ENCODE measurements at places on chromosomes 16 and 17. TPM values are rescaled to one million over a fixed set of nuclear protein-coding genes. Genes with fewer than 3 reads are reported as not detected.

DNA sequence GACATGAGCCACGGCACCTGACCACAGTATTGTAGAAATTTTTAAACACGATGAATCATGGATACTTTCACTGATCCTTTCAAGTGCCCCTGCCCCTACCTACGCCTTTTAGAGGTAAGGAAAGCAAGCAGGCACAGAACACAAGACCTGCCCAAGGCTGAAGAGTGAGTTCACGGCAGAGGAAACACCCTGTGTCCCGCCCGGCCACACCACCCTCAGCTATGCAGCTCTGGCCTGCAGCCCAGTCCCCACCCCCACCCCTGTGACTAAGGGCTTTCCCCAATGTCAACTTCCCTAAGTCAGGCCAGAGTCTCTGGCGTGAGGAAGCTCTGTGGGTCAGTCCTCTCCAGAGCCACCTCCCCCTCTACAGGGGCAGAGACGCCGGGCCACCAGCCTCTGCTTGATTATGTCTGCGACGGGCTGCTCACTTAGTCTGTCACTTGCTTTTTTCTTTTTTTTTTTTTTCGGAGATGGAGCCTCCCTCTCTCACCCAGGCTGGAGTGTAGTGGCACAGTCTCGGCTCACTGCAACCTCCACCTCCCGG lies 8.4 kb downstream of the SLC16A5 start:
- no peaks in the 10 kb centered on the region for H3K36me3 ChIP-seq
- H3K4me1 ChIP-seq: peaks cover 19% of the 10 kb centered on the region
- H3K27ac ChIP-seq: no peak overlapping the region
- no peak overlapping the region for H3K4me3 ChIP-seq

- DNase-seq: no peak
- H3K4me1 ChIP-seq: peaks cover 10% of the 10 kb centered on the region
- no peaks in the 10 kb centered on the region for H3K27me3 ChIP-seq
- H3K4me3 ChIP-seq: no peak overlapping the region
Measured at GRCh38 chr17:15290605-15291004, 25.5 kb upstream of the PMP22 start.

GRCh38 chr17:79023886-79024771 lies at the start of gene C1QTNF1:
TSS of gene C1QTNF1 (plus strand) at chr17:79024169. CDS start at chr17:79043969, 19,800 bp downstream.
- no peak within 1 kb of the TSS for H3K27ac ChIP-seq
- H3K4me1 ChIP-seq: peaks cover 21% of the 10 kb centered on the region
- no peaks in the 10 kb centered on the region for H3K36me3 ChIP-seq
- H3K4me3 ChIP-seq: peak within 1 kb of the TSS; percentile 91

GRCh38 chr16:84069540-84069939 lies 26.9 kb upstream of the SLC38A8 start:
- no peak for DNase-seq
- no peaks in the 10 kb centered on the region for H3K4me1 ChIP-seq

GRCh38 chr16:78816499-78817195 lies 717.2 kb downstream of the WWOX start:
- H3K27me3 ChIP-seq: no peaks in the 10 kb centered on the region
- no peak overlapping the region for H3K27ac ChIP-seq
- peaks cover 20% of the 10 kb centered on the region for H3K4me1 ChIP-seq
- H3K36me3 ChIP-seq: no peaks in the 10 kb centered on the region

DNA sequence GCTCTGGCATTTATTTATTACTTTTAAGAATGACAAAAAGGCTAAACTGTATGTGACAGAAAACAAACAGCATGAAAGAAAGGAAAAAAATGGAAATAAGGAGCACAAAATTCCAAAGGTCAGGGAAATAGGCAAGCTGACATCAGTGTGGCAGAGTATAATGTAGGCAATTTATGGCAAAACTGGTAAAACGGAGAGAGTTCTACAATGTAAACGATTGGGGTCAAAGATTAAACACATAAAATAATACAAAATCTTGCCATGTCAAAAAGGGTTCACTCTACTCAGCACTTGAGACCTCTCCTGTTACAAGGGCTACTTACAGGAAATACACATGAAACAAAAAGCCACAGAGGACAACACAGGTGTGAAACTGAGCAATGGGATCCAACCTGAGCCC lies 47.0 kb upstream of the CDRT4 start:
- H3K27me3 ChIP-seq: no peaks in the 10 kb centered on the region
- peaks cover 46% of the 10 kb centered on the region for H3K4me1 ChIP-seq
- H3K36me3 ChIP-seq: peaks cover 35% of the 10 kb centered on the region
- DNase-seq: no peak

DNA sequence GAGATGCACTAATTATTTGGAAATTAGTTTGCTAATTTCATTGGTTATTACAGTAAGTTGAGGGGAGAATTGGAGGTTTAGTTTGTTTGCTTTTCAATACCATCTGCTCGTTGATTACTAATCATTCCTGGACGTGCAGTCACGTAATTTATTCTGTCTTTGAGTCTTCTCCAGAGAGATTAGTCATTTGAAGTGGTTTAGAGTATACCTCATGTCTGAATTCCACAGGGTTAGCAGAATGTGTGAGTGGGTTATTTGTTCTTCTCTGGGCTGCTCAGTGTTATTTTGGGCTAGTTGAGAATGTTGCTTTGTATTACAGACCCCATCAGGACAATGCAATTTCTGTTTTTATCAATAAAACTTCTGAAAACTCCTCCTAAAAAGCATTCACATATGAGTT lies 265.0 kb downstream of the RBFOX1 start:
- H3K4me1 ChIP-seq: peaks cover 16% of the 10 kb centered on the region
- no peak overlapping the region for H3K4me3 ChIP-seq
- no peaks in the 10 kb centered on the region for H3K27me3 ChIP-seq
- no peak overlapping the region for H3K27ac ChIP-seq

GRCh38 chr17:51710634-51710979 lies 447.9 kb downstream of the CA10 start:
- no peak overlapping the region for H3K4me3 ChIP-seq
- H3K27me3 ChIP-seq: peaks cover 2% of the 10 kb centered on the region
- H3K27ac ChIP-seq: no peak overlapping the region
- H3K4me1 ChIP-seq: peaks cover 6% of the 10 kb centered on the region

GRCh38 chr17:62704381-62704971 lies 77.0 kb downstream of the MRC2 start:
- H3K27ac ChIP-seq: peak overlapping the region; percentile 90
- H3K4me1 ChIP-seq: peaks cover 27% of the 10 kb centered on the region
- peak overlapping the region; percentile 85 for H3K4me3 ChIP-seq
- peaks cover 6% of the 10 kb centered on the region for H3K27me3 ChIP-seq
- peaks cover 3% of the 10 kb centered on the region for H3K36me3 ChIP-seq

- H3K27me3 ChIP-seq: no peaks in the 10 kb centered on the region
- no peak for DNase-seq
- no peaks in the 10 kb centered on the region for H3K4me1 ChIP-seq
- H3K27ac ChIP-seq: peak overlapping the region; percentile 3
- peaks cover 3% of the 10 kb centered on the region for H3K36me3 ChIP-seq
- H3K4me3 ChIP-seq: no peak overlapping the region
Measured at GRCh38 chr17:63649813-63650212, 27.6 kb downstream of the MAP3K3 start.

DNA sequence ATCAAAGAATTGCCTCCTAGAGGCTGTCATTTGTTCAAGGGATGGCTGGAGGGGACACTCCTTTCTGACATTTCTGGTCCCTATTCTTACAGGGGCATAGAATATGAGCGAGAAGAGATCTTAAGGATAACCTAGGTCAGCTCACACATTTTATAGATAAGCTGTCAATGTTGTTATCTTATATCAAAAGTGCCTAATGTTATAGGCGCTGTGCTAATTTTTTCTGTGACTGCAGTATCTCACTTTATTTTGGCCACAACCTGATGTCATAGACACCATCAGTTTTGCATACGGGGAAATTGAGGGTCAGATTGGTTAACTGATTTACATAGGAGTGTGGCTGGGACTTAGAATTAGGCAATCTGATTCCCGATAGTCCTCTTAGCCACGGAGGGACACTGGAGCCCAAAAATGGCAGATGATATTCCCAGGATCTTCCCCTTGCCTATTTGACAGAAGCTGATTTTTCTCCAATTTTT lies 1.2 kb downstream of the CPD start:
- peaks cover 18% of the 10 kb centered on the region for H3K27me3 ChIP-seq
- H3K4me1 ChIP-seq: peaks cover 53% of the 10 kb centered on the region
- H3K27ac ChIP-seq: no peak overlapping the region

GRCh38 chr17:63956296-63956920 lies 16.3 kb downstream of the SCN4A start:
- no peaks in the 10 kb centered on the region for H3K36me3 ChIP-seq
- peaks cover 2% of the 10 kb centered on the region for H3K27me3 ChIP-seq
- DNase-seq: no peak
- no peak overlapping the region for H3K27ac ChIP-seq
- H3K4me3 ChIP-seq: no peak overlapping the region
- H3K4me1 ChIP-seq: peaks cover 6% of the 10 kb centered on the region

- peak overlapping the region; percentile 86 for H3K4me3 ChIP-seq
- DNase-seq: peak; percentile 41
- peaks cover 2% of the 10 kb centered on the region for H3K27me3 ChIP-seq
- H3K4me1 ChIP-seq: peaks cover 44% of the 10 kb centered on the region
- H3K27ac ChIP-seq: no peak overlapping the region
- no peaks in the 10 kb centered on the region for H3K36me3 ChIP-seq
Measured at GRCh38 chr16:3879887-3880564, 487 bp downstream of the CREBBP start.

DNA sequence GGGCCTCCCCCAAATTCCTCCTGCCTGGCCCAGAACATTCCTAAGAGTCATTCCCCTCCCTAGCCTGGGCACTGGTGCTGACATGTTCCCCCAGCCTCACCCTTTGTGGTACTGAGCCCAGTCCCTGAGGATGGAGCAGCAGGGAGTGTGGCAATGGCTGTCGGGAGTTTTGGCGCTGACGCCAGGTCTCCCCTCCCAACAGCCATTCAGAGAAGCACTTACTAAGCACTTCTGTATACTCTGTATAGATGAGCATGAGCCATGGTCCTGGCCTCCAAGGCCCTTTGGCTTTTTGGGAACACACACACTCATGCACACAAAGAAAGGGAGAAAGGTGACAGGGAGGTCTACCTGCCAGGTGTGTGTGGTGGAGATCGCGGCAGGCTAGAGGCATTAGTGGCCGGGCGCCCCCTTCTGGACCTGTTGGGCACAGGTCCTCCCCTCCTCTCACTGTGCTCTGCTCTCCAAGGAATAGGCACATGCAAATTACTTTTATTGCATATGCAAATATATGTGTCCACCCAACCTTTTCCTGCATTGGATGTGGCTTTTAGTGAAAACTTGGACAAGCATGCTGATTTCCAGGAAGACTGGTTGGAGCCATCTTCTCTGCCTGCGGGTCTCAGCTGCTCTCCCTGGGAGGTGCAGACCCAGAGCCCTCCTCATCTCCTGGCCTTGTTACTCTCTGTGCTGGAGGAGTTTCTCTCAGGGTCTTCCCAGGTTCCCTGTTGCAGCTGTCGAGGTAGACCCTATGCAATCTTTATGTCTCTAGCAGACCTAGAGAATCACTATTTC lies 17.4 kb upstream of the C17orf107 start:
- no peak for DNase-seq
- H3K27ac ChIP-seq: no peak overlapping the region
- H3K36me3 ChIP-seq: peaks cover 6% of the 10 kb centered on the region

GRCh38 chr16:83561876-83562275 lies 245.9 kb upstream of the HSBP1 start:
- no peak overlapping the region for H3K27ac ChIP-seq
- no peaks in the 10 kb centered on the region for H3K4me1 ChIP-seq
- peaks cover 81% of the 10 kb centered on the region for H3K27me3 ChIP-seq
- no peaks in the 10 kb centered on the region for H3K36me3 ChIP-seq
- H3K4me3 ChIP-seq: no peak overlapping the region
- peak; percentile 41 for DNase-seq

DNA sequence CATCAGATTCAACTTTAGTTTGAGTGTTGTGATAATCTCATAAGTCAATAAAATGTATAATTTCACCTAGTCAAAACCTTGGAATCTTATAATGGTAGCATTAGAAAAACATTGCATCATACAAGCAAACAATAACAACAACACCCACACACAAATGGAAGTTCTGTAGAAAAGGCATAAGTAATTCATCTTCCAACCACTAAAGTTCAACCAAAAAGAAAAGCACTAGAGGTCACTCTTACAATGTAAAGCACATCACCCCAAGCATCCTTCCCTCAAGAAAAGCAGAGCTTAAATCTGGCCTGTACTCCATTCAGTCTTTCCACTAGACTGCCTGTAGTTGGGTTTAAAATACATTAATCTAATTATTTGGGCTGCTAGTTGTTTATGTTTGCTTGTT lies 1.8 kb downstream of the CNTNAP4 start:
- H3K36me3 ChIP-seq: no peaks in the 10 kb centered on the region
- no peak for DNase-seq
- peaks cover 8% of the 10 kb centered on the region for H3K4me1 ChIP-seq
- H3K27me3 ChIP-seq: peaks cover 23% of the 10 kb centered on the region

GRCh38 chr17:5804251-5804650 lies 219.9 kb upstream of the NLRP1 start:
- no peaks in the 10 kb centered on the region for H3K36me3 ChIP-seq
- DNase-seq: no peak
- H3K27me3 ChIP-seq: peaks cover 17% of the 10 kb centered on the region
- H3K4me1 ChIP-seq: peaks cover 6% of the 10 kb centered on the region

DNA sequence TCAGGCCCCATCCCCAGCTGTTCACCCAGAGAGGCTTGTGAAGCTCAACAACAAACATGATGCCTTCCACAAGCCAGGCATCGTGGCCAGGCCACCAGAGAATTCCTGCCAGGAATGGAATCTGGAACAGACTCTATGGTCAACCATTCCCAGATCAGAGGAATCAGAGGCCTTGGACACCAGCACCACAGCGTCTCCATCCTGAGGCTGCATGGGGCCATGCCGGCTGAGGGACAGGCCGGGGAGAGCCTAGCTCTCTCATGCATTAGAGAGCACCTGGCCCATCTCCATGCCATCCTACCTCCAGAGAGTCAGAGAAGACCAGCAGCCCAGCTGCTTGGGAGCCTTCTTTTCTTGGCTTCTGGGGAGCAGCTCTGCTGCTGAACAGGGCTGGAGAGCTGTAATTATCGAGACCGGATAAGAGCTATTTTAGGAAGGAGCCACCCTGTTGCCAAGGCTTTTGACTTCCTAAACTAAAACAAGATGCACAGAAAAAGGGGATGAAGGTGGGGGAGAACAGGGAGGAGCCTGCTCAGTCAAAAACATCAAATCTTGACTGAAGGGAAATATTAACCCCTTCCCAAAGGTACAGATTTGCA lies 24.5 kb upstream of the MTMR4 start:
- H3K4me3 ChIP-seq: no peak overlapping the region
- H3K27ac ChIP-seq: no peak overlapping the region
- H3K27me3 ChIP-seq: peaks cover 7% of the 10 kb centered on the region

GRCh38 chr16:73504591-73505575 lies 457.0 kb upstream of the ZFHX3 start:
- no peak overlapping the region for H3K27ac ChIP-seq
- no peak overlapping the region for H3K4me3 ChIP-seq
- H3K27me3 ChIP-seq: no peaks in the 10 kb centered on the region

GRCh38 chr16:73051961-73052360 lies 4.0 kb upstream of the ZFHX3 start:
- no peak overlapping the region for H3K27ac ChIP-seq
- H3K4me1 ChIP-seq: peaks cover 5% of the 10 kb centered on the region
- H3K4me3 ChIP-seq: no peak overlapping the region
- no peaks in the 10 kb centered on the region for H3K27me3 ChIP-seq
- H3K36me3 ChIP-seq: no peaks in the 10 kb centered on the region

C16orf54 gene
- not detected for total RNA-seq

SULT1A1 gene
- total RNA-seq: 1.7 TPM

SYNGR2 gene
- 19.3 TPM for total RNA-seq

ALDH3A1 gene
- total RNA-seq: 0.64 TPM

SCIMP gene
- total RNA-seq: not detected

NGFR gene
- 322 TPM for total RNA-seq

KCNAB3 gene
- total RNA-seq: 19.9 TPM

MYH8 gene
- not detected for total RNA-seq

KRT20 gene
- not detected for total RNA-seq

SPNS2 gene
- 3.8 TPM for total RNA-seq

FSCN2 gene
- total RNA-seq: 0.43 TPM

CD300LB gene
- total RNA-seq: not detected

All from neural crest cell (in vitro differentiated cells).